ENCODE measurements at places on chromosomes 13 and 19.

DNA sequence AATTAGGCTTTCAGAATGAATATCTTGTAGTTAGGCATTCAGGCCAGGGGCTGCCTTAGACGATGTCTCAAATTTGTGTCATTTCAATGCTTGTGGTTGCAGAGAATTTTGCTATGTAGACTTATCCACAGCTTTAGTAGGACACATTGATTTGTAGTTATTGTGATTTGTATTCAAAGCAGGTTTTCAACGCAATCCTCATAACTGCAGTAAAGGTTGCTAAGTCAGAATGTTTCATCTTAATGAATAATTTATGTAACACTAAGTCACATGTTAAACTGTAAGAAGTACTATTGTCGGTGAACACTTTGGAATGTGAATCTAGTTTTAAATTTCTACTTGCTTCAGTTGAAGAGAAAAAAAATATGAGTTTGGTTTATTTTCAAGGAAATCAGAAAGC, 1117.2 kb upstream of the SPRY2 start:
- DNase-seq, result no peak

DNA sequence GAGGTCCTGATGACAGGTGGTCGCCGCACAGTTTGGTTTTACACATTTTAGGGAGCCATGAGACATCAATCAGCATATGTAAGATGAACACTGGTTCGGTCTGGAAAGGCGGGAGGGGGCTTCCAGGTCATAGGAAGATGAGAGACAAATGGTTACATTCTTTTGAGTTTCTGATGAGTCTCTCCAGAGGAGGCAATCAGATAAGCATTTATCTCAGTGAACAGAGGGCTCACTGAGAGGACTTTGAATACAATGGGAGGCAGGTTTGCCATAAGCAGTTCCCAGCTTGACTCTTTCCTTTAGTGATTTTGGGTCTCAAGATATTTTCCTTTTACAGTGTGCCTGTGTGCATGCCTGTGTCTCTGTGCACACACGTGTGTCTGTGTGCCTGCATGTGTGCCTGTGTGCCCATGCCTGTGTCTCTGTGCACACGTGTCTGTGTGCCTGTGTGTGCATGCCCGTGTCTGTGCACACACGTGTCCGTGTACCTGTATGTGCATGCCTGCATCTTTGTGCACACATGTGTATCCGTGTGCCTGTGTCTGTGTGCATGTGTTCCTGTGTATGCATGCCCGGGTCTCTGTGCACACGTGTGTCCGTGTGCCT, 35.5 kb upstream of the TMEM255B start:
- no peak for DNase-seq

GRCh38 chr13:73000027-73000674, 58.7 kb upstream of the KLF5 start:
- DNase-seq, result no peak

GRCh38 chr13:57314897-57315520, 148.0 kb downstream of the PRR20E start:
- DNase-seq, result no peak

DNA sequence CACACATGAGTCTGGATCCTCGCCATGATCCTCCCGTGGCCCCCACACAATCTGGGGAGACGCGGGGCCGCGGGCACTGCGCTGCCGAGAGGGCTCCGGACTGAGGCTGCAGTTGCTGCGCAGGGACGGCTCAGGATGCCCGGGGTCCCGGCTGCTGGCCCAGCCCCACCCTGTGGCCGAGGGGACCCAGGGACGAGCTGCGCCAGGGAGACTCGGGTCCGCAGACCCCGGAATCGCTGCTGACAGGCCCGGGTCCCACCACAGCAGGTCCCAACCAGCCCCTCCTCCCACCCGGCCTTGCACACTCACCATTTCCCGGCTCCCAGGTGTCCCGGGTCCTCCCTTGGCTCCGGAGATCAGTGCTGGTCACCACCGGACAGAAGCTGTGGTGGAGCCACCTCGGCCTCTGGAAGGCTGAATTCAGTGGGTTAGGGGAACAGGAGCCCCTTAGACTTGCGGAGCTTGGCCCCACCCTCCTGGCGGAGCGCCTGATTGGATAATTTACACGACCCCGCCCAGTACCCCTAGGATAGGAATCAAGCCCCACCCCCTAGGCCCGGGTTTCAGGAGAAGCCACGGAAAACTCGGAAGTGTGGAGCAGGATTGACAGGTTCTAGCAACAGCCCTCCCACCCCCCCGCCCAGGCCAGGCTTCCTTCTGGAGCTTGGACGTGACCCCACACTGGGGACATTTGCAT, 57.4 kb downstream of the ZNF44 start:
- no peak for DNase-seq

DNA sequence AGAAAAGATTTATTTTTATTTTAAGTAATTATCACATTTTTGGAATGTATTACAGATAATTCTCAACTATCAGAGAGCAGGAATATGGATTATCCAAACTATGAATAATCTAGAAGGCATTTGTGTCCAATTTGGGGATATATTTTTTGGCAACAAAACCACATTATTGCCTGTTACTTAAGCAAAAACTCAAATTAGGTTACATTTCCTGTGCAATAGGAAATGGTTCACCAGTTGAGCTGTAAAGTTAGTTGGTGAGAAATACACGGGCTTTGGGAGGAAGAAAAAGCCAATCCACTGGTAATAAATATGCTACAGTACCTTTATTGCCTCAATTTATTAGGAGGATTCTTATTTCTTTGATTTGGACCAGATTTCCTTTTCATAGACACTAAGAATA, 1075.2 kb downstream of the PCDH9 start:
- no peak for DNase-seq

- no peak for DNase-seq
Observed at GRCh38 chr13:75788481-75788981, 152.4 kb downstream of the LMO7 start.

- DNase-seq, result no peak
Observed at GRCh38 chr13:70812481-70812880, 704.2 kb upstream of the KLHL1 start.

DNA sequence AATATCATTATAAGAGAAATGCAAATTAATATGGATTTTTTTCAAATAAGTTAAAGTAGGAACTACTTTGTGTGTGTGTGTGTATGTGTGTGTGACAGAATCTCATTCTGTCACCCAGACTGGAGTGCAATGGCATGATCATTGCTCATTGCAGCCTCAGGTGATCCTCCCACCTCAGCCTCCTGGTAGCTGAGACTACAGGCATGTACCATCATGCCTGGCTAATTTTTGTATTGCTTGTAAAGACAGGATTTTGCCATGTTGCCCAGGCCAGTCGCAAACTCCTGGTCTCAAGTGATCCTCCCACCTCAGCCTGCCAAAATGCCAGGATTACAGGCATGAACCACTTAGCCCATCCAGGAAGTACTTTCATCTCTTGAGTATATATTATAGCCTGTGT, 3.2 kb upstream of the ERVV-2 start:
- no peak for DNase-seq

DNA sequence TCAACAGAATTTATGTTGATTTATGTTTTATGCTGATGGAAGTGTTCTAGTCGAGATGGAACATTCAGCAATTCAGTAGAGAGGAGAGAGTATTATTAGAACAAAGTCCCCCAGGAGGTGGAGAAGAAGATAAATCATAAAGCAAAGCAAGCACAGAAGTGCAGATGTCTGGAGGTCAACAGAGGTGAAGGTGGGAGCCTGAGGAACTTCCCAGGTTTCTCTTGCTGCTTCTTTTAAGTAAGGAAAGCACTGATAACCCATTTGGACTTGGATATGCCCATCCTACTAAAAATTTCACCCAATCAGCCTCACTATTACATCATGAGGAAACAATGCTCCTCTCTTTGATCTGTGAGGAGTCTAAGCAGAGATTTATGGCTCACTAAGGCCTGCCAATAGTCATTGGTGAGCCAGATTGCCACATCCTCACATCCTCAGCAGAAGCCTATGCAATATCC, 98.8 kb downstream of the EPSTI1 start:
- DNase-seq, result no peak

- peak; percentile 68 for DNase-seq
Observed at GRCh38 chr19:49937750-49938381, 8.6 kb upstream of the NUP62 start.

- no peak for DNase-seq
Observed at GRCh38 chr13:24339937-24340607, 30.7 kb downstream of the C1QTNF9 start.

GRCh38 chr13:82720986-82721385, 1161.3 kb downstream of the SLITRK1 start:
- DNase-seq, result no peak

DNA sequence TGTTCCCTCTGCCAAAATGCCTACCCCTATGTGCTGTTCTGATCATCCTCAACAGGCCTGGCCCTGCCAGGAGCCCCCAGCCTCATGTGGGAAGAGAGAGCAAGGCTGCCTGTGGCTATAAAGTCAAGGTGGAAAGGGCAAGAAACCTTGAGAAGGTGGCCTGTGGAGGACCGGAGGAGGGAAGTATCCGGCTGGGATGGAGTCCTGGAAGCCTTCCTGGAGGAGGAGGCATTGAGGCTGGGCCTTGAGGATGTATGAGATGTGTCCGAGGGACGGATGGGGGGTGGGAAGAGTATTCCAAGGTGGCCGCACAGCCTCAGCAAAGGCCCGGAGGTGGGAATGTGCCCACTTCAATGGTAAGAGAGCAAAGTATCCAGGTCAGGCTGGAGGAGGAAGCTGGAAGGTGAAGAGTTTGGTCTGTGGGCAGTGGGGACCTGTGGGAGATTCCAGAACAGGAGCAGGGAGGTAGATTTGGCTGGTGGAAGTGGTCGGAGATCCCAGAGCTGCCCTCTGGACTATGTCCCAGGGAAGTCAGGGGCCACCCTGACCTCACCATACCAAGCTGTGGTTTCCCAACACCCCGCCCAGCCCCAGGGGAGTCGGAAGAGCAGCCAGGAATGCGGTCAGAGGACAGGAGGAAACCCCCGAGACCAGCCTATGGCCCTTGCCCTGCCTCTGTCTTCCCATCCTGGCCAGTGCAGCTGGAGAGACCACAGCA, 3.0 kb upstream of the PLIN4 start:
- no peak for DNase-seq

GRCh38 chr13:79802389-79803085, 321.6 kb downstream of the NDFIP2 start:
- DNase-seq, result no peak

GRCh38 chr19:13873834-13874515, 3.0 kb upstream of the NANOS3 start:
- no peak for DNase-seq

DNA sequence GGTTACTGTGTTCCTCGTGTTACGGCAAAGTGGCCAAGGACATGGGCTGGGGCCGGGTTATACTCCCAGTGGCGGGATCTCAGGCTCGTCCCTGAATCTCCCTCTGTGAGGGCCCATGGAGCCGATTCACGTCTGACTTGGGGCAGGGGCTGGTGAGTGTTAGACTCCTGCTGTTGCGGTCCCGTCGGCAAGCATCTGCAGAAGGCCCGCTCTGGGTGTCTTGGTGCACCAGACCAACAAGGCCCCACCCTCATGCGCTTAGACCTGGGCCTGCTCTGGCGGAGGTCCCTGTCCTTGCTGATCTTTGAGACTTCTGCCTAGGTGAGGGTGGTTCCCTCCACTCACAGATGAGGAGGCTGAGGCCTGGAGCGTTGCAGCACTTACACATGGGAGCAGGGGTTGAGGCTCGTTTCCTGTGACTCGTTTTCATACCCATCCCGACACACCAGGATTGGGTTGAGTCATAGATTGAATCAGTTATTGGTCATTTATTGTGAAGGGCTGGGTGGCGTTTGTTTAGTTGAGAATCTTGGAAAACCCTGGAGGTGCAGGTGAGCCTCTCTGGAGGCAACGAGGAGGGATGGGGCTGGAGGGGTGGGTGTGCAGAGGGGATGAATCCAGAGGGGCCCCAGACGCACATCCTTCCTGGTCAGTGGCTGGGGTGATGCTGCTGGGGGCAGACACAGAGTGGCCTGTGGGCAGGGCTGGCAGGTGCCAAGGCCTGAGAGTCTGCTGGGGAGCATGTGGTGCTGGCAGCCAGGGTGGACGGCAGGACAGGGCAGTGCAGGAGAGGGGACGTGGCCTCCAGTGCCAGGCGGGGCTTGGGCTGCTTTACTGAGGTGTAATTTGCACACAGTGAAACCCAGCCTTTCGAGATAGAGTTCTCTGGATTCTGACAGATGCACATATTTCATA, 4.6 kb downstream of the EPN1 start:
- no peak for DNase-seq

DNA sequence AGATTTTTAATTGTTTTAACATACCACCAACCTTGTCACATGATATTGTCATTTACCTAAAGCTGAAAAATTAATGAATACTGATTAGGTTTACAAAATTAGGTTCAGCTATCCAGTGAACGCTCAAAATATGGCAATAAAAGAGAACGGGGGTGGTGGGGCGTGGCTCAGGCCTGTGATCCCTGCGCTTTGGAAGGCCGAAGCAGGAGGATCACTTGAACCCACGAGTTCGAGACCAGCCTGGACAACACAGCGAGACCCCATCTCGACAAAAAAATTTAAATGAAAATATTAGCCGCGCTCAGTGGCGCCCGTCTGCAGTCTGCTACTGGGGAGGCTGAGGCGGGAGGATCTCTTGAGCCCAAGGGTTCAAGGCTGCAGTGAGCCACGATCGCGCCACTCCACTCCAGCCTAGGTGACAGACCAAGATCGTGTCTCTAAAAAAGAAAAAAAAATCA, 516 bp upstream of the FAM32A start:
- no peak for DNase-seq

GRCh38 chr19:39131255-39131755, 5.7 kb downstream of the PAK4 start:
- DNase-seq, result no peak

DNA sequence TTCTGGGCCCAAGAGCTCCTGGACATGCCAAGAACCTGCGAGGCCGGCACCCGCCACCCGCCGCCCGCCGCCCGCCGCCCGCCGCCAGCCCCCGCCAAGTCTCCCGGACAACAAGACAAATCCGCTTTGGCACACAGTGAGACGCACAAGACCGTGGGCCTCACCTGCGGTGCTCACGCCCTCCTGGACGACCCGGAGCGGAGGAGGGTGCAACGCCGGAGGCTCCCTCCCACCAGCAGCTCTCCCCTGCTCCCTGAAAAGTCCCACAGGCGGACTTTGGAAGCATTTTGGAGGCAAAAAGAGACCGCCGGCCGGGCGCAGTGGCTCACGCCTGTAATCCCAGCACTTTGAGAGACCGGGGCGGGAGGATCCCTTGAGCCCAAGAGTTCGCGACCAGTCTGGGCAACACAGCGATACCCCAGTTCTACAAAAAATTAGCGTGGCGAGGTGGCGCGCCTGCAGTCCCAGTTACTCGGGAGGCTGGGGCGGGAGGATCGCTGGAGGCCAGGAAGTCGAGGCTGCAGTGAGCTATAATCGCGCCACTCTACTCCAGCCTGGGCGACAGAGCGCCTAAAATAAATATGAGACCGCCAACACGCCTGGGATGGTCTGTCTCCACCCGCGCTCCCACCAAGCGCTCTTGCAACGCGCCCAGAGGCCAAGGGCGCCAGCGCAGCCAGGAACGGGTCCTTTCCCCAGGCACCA, 783 bp downstream of the RHPN2 start:
- no peak for DNase-seq

GRCh38 chr13:68168448-68168847, 938.3 kb upstream of the PCDH9 start:
- no peak for DNase-seq

Measured in stimulated activated naive CD4-positive, alpha-beta T cell (primary cell).